ENCODE measurements at places on chromosomes 13 and 19. TPM values are rescaled to one million over a fixed set of nuclear protein-coding genes. Genes with fewer than 3 reads are reported as not detected.

The FXYD3 gene
- 25.8 TPM for total RNA-seq

The SELENOW gene
- 172 TPM for total RNA-seq

The DPY19L3 gene
- 108 TPM for total RNA-seq

The ZNF729 gene
- 0.47 TPM for total RNA-seq

The TRMT1 gene
- total RNA-seq: 28.3 TPM

The OR7C1 gene
- under 0.01 TPM for total RNA-seq

The SLC15A1 gene
- 6.2 TPM for total RNA-seq

The BRME1 gene
- total RNA-seq: 4.2 TPM

The TUBB4A gene
- 17.9 TPM for total RNA-seq

The PLIN5 gene
- 5.8 TPM for total RNA-seq

The DNAAF3 gene
- 5.2 TPM for total RNA-seq

The CCDC8 gene
- 62.2 TPM for total RNA-seq

The ZNF583 gene
- 7.2 TPM for total RNA-seq

The ZNF442 gene
- 8.1 TPM for total RNA-seq

The ZNF625 gene
- 22.8 TPM for total RNA-seq

The URAD gene
- total RNA-seq: not detected

The C13orf46 gene
- total RNA-seq: 0.18 TPM

The DCT gene
- total RNA-seq: 0.41 TPM

The ZNF99 gene
- 0.82 TPM for total RNA-seq

The CACNA1A gene
- total RNA-seq: 0.88 TPM

The FCER2 gene
- 0.23 TPM for total RNA-seq

The POU4F1 gene
- 0.18 TPM for total RNA-seq

The CEACAM4 gene
- total RNA-seq: 2.2 TPM

The DACT3 gene
- 28.4 TPM for total RNA-seq

The MBD3L2 gene
- total RNA-seq: not detected

The GRIK5 gene
- 20.8 TPM for total RNA-seq

The KLK14 gene
- total RNA-seq: 0.18 TPM

The KLK11 gene
- total RNA-seq: not detected

The SSC5D gene
- total RNA-seq: 5.3 TPM

Measured in metanephros (tissue), 2 donors.